ENCODE measurements at places on chromosomes 3 and 15.
A peak's percentile ranks its signal among the peaks of the same experiment; 100 is the strongest.

GRCh38 chr3:22659651-22660475 lies 543.3 kb upstream of the UBE2E2 start:
- DNase-seq = no peak

DNA sequence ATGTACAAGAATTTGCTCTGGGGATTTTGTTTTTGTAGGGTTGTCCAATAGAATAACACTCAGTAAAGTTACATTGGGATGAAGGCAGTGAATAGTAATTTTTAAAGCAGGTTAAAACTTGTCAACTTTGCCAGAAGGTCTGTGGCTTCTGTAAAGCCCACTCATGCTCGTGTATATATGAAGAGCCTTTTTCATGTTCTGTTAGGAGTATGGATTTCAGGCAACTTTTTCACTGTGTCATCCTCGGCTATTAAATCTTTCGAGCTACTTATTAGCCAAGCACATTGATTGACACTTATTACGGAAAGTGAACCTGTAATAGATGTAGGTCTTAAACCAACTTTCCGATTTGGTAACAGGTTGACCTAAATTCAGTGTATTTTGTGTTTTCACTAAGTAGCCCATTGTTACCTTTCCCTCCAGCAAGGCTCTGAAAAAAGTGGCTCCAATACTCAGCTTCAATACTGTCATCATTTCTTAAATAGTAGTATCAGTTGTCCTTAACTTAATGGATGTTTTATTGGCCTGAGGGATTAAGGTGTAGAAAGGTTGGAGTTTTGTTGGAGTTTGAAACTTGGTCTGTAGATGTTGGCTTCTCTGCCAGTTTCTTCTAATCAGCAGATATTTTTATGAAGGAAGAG lies 1.7 kb downstream of the PAK2 start:
- DNase-seq = no peak

DNA sequence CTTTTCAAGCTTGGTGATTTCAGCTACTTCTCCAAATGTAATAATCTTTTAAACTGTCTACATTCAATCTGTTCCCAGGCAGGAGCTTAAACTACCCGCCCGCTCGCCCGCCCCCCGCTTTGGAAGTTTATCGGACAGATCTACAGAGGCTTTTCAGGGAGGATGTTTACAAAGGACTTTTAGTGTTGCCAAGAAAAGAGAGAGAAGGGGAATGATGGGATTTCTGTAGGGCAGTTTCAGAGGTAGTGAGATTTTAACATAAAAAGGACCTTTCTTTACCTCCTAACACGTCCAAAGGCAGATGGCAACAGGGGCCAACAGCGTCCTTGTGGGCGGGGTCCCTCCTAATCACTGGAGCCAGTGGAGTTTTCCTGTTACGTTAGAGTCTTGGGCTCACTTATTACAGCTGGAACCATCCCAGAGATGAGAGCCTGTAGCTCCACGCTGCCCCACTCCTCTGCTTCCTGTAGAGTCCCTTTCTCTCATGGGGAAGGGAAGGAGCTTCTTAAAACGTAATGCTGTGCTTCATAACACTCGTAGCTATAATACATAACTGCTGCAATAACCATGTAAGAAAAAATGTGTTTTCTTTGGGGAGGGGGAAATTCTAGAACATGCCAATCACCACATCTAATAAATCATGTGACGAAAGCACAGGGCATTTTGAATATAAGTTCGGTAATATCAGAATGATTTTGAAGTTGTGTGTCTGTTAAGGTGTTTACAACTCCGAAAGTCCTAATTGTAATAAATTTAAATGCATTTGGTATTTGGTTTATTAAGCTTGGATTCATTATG lies 30.9 kb downstream of the HES1 start:
- no peak for DNase-seq

DNA sequence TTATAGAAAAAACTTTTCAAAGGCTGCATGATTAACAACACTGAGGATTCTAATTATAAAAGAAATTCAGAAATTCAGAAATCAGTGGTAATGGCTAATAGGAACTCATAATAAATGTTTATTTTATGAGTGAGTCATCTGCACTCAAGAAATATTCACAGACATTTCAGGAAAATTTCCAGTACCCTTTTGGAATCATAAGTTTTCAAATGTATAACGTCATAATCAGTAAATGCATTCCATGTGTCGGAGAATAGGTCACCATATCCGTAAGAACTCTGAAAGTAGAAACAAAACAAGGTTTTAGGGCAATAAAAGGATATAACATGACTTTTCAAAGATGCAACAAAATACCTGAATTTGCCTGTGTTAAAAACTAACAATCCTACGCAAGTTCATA lies 24.7 kb downstream of the EOGT start:
- no peak for DNase-seq

DNA sequence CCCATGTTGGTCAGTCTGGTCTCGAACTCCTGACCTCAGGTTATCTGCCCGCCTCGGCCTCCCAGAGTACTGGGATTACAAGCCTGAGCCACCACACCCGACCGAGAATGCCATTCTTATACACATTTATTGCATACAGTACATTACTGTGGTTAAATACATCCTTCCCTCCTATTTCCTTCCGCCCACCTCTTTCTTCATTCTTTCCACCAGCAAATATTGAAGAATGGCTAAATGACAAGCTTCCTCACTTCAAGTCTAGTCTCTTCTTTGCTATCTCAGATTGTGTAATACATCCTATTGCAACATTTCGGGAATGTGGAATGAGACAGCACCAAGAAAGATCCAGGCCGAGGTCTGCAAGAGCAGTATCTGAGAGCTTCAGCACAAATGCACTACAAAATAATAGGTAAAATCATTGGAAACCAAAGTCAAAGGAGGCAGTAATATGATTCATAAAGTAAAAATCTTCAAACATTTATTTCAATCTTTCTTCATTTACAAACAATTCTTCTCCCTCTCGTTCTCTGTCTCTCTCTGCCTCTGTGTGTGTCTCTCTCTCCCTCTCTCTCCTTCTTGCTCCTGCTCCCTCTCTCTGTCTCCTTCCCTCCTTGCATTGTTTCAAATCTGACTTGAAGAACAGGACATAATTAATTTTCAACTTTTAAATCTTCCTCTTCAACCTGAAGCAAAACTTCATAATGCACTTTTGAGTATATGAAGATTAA lies 94.7 kb upstream of the TGFBR2 start:
- DNase-seq = no peak

DNA sequence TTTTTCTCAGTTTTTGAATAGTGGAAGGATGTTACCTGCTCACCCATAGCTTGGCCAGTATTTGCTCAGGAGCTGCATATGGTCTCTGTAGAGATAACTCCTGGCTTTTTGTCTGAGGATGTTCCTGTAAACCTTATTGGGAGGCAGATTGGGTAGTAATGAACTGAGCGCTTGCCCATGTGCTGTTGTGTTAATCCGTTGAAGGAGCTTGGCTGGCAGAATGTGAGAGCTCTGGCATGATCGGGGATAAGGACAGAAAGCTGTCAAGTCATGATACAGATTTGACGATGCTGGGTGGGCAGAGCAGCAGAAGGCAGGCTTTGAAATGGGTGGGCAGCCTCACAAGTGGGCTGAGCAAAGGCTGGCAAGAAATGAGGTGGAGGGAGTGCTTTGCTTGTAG lies 27.4 kb downstream of the SH3GL3 start:
- DNase-seq = no peak

DNA sequence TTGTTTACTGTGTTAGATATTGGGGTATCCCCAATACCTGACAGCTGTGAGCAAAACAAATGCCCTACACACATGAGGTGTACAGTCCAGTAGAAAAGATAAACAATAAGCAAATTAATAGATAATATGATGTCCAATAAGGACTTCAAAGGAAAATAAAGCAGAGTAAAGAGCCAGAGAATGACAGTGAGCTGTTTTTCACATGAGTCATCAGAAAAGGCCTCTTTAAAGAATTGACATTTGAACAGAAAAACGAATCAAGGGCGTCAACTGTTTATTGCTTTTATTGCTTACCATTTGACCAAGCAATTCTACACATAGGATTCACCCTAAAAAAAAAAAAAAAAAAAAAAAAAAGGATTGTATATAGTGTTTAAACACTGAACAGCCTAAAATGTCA lies 96.6 kb upstream of the FLNB start:
- DNase-seq = no peak

GRCh38 chr3:196804773-196805172 lies 62.9 kb upstream of the SENP5 start:
- DNase-seq = no peak

- no peak for DNase-seq
Observed at GRCh38 chr3:51836606-51837005, 24.8 kb upstream of the IQCF2 start.

DNA sequence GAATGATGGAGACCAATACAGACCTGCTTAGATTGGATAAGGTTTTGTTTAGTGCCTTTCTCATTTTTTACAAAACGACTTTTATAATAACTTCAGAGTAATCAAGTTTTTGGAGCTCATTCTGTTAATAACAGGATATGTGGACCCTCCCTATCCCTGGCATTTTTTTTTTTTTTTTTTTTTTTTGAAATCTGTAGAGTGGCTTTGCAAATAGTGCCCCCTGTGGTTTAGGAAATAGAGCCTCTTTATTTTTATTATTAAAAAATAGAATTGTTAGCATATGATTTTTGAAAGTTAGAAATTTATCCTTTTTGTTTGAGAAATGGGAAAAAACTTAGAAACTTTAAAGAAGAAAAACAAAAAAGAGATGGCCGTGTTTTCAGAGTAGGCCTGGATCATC lies 11.4 kb downstream of the SKIL start:
- no peak for DNase-seq

DNA sequence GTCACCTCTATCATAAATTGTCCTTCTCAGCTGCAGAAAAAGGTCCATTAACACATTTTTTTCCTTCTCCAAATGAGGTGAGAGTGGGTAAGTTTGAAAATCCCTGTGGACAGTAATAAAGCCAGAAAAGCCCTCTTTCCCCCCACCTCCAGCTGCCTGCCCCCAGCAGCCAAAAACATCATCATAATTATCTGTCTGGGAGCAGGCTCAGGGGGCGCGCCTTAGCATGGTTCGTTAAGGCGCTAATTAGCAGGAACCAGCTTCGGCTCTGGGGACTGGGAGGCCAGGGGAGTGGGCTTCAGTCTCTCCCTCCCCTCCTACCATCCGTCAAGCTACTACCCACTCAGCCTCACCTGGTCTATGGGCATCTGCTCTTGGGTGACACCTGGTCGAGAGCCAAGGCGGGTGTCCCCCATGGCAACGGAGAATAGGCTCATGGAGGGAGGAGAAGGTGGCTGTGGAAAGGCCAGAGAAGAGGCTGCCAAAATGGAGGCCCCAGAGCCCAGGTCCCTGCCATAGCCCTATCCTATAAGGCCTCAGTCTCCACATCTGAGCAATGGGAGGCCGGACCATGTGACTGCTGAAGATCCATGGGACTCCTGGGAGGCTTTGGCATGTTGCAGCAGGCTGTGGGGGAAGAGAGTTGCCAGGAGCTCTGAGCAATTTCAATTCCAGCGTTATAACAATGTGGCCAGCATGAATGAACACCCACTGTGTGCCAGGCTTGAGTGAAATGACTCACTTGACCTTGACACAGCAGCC lies 140.1 kb upstream of the LINGO1 start:
- DNase-seq = no peak

GRCh38 chr3:102532901-102533300 lies 98.1 kb downstream of the ZPLD1 start:
- DNase-seq = peak; percentile 2

GRCh38 chr3:106631373-106632108 lies 745.7 kb upstream of the CCDC54 start:
- no peak for DNase-seq

DNA sequence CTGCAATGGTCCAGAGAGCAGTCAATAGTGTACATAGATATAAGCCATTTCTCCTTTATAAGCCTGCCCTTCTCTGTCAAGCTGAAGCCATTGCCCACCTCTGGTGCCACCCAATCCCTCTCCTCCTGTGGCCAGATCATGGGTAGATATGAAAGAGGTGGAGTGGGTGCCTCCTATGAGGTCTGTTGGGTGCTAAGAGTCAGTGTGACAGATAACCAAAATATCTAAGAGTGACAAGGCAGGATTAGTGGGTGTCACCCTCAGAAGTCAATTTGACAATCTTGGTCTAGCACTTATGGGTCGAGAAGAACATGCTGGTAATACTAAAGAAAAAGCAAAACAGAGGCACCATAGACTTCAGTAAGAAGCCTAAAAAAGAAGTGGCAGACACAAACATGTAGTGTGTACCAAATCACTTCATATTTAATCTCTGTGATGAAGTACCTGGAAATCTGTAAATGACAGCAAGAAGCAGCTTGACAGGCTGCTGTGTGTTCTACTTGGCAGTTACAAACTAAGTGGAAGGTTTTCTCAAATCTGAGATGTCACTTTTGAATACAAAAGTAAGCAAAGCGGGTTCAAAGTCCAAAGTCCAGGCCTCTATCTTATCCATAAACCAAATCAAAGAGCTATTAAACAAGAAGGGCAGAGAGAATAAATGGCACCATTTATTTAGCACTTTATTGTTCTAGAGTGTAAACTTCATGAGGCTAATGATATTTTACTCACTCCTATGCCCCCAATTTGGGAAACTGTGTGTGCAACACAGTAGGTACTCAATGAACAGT lies 118.9 kb upstream of the EOMES start:
- DNase-seq = no peak

DNA sequence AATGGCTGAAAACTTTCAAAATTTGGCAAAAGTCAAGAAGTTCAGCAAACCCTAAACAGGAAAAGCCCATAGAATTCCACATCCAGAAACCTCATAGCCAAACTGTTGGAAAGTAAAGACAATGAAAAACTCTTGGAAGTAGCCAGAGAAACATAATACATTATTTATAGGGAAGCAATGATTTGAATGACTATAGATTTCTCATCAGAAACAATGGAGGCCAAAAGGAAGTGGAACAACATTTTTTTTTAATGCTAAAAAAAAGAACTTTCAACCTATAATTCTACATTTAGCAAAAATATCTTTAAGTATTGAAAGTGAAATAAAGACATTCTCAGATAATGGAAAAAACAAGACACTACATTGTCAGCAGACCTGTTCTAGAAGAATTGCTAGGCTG lies 30.2 kb downstream of the ALPK3 start:
- DNase-seq = no peak

DNA sequence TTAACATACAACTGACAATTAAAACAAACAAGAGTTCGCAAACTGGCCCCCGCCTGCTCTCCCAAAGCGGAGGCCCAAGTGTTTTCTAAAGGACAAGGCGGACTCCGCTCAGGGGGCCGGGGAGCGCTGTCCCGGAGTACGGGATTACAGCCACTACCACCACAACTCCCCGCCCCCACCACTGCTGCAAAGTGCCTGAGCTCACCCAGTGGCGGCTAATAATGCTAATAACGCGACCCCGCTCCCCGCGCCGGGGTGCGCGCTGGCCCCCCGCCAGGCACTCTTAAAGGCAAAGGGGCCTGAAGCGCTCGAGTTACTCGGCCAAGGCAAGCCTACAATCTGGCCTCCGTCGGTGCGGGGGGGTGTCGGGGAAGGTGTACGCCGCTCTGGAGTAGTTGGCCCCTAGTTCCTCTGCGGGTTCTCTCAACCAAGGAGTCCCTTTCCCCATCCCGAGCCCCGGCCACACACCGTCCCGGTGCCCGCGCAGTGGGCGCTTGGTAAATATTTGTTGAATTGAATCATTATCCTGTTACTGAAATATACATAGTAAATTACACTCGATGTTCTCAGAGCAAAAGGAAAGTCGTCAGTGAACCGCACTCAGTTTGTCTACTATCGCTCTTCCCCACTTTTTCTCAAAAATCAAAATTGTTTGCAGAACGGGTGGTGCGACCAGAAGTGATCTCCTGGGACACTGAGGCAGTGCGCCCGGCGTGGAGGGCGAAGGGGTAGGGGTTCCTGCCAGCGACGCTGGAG lies 827 bp downstream of the WNT5A start:
- no peak for DNase-seq

- no peak for DNase-seq
Observed at GRCh38 chr3:168085491-168086119, 10.1 kb downstream of the GOLIM4 start.

GRCh38 chr3:97636465-97636864 lies 128.1 kb upstream of the ARL6 start:
- DNase-seq = no peak

GRCh38 chr3:32146746-32147211 lies 40.4 kb downstream of the GPD1L start:
- DNase-seq = no peak
